ENCODE measurements at places on chromosomes 4 and X.

- DNase-seq, result no peak
Measured at GRCh38 chr4:183300655-183301054, 19.4 kb downstream of the CLDN22 start.

DNA sequence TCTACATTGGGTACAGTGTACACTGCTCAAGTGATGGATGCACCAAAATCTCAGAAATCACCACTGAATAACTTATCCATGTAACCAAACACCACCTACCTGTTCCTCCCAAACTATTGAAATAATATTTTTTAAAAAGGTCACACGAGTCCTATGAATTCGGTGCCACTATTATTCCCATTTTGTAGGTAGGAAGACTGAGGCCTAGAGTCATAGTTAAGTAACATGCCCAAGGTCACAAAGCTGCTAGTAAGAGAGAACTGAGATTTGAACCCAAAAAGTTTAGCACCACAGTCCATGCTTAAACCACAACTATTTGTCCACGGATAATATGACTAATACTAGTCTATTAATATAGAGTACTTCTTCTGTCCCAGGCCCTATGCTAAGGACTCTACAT, 2.7 kb downstream of the ARHGEF6 start:
- DNase-seq, result no peak

GRCh38 chr4:105951198-105951597, 55.9 kb downstream of the NPNT start:
- no peak for DNase-seq

DNA sequence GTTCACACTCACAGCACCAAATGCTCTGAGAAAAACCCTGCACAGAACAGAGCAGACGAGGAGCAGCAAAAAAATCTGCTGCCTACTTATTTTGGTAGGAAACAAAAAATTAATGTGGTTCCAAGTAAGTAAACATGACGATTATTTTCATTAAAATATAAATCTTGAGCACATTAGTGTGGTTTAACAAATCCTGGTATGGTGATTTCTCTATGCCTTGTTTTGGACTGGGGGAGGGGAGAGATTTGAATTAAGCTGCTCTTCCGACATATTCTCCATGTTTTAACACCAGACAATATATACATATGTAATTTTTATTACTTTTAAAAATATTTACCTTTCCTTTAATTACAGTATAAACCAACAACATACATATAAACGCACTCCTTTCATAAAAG, 1.8 kb downstream of the CAMK2D start:
- DNase-seq, result no peak

DNA sequence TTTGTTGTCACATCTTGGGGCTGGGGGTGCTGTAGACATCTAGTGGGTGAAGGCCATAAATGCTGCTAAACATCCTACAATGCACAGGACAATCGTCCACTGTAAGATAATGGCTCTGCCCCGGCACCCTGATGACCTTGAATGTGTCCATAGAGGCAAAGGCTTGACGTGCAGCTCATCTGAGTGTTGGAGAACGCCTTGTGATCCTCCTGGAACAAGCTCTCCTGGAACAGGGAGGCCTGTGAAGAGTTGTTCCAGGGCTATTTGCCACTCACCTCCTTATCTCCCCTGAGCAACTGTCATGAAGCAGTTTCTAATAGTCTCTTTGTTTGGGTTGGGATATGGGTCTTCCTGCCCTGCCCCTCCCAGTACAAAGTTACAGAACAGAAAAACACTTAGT, 15.2 kb upstream of the PCYT1B start:
- DNase-seq, result no peak

DNA sequence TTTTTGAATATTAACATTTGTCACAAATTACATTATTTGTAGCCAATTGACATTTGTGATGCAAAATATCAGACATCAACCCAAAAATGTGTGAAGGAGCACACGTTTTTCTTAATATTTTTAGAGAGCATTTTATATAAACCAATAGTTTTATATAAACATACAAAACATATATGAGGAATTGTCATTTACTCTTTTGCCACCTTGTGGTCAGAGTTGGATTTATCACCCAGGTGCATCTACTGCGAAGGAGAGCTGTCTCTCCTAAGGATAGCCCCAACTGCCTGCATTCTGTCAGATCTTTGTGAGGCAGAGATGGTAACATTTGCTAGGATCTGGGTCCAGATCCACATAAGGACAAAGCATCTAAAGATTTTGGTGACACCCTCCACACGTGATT, 2.5 kb upstream of the USP27X start:
- DNase-seq, result no peak

- DNase-seq, result no peak
Measured at GRCh38 chr4:57065730-57066482, 44.3 kb downstream of the IGFBP7 start.

DNA sequence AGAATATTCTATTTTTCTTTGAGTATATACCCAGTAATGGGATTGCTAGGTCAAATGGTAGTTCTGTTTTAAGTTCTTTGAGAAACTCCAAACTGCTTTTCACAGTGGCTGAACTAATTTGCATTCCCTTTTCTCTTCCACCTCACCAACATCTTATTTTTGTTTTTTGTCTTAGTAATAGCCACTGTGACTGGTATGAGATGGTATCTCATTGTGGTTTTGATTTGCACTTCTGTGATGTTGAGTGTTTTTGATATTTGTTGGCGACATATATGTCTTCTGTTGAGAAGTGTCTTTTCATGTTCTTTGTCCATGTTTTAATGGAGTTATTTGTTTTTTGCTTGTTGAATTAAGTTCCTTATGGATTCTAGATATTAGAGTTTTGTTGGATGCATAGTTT, 24.4 kb downstream of the AIMP1 start:
- DNase-seq, result no peak

DNA sequence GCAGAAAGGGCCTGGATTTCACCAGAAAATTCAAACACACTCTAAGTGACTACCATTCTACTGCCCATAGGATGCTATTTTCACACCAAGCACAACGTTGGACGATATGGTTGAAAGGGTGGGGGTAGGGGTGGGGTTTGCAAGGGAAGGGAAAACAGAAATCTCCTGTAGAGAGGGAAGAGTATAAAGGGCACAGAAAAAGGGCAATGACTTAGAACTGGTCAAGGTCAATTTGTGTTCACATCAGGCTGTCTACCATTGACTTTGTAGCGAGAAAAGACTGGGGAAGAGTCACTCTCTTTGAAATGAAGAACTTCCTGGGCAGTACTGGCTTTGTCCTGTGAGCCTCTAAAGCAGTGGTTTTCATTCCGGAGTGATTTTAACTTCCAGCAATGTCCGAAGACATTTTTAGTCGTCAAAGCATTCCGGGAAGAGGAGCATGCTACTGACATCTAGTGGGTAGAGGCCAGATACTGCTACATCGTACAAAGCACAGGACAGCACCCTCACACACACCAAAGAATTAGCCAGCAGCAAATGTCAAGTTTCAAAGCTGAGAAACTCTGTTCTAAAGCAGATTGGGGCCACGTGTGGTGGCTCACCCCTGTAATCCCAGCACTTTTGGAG, 48.4 kb upstream of the SLC7A3 start:
- DNase-seq, result no peak

- DNase-seq, result no peak
Measured at GRCh38 chrX:75074475-75074874, 81.6 kb downstream of the ABCB7 start.

- no peak for DNase-seq
Measured at GRCh38 chrX:115642895-115643530, 82.0 kb downstream of the PLS3 start.

DNA sequence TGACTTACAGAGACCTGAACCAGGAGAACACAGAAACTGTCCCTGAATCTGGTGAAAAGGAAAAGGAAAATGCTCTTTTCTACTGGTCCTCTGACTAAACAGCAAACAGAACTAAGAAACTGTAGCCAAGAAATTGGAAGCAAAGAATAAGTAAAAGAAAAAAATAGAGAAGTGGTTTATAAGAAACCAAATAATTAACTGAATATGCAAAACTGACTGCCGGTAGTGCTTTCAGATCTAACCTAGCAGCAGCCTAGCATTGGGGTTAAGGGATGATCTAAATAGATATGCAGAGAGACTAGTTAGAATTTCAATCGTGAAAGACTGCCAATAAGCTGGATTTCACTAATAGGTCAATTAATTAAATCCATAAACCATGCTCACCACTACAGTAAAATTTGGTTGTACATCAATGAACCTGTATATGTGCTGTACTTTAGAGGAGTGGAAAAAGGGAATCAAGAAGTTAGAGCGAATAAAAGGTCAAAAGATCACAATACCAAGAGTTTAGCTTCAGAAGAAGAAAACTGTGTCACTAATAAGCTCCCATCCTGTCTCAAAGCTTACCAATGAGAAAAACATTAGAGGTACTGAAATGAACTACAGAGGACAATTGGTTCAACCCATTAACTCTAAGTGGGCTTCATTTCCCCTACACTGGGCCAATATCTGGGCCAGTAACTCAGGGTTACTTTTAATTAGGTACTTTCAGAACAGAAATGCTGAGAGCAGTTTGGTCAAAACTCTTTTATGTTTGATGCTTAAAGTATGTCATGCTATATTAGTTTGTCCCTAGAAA, 53.6 kb downstream of the KLHL13 start:
- no peak for DNase-seq

GRCh38 chr4:14559646-14560045, 442.6 kb upstream of the CPEB2 start:
- no peak for DNase-seq

GRCh38 chr4:17276776-17277175, 235.1 kb downstream of the QDPR start:
- no peak for DNase-seq

GRCh38 chr4:112110059-112110425, 35.2 kb upstream of the FAM241A start:
- no peak for DNase-seq

GRCh38 chrX:8377041-8377440, 87.6 kb upstream of the VCX3B start:
- no peak for DNase-seq

DNA sequence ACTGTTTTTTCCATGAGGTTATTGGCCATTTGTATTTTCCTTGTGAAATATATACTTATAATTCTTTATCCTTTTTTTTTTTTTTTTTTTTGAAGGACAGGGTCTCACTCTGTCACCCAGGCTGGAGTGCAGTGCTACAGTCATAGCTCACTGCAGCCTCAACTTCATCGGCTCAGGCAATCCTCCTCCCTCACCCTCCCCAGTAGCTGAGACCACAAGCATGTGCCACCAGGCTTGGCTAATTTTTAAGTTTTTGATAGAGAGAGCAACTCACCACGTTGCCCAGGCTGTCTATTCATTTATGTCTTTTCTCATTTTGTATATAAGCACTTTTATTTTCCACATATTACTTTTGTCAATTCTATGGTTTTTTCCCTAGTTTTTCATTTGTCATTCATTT, 16.8 kb downstream of the RBPJ start:
- DNase-seq, result no peak

DNA sequence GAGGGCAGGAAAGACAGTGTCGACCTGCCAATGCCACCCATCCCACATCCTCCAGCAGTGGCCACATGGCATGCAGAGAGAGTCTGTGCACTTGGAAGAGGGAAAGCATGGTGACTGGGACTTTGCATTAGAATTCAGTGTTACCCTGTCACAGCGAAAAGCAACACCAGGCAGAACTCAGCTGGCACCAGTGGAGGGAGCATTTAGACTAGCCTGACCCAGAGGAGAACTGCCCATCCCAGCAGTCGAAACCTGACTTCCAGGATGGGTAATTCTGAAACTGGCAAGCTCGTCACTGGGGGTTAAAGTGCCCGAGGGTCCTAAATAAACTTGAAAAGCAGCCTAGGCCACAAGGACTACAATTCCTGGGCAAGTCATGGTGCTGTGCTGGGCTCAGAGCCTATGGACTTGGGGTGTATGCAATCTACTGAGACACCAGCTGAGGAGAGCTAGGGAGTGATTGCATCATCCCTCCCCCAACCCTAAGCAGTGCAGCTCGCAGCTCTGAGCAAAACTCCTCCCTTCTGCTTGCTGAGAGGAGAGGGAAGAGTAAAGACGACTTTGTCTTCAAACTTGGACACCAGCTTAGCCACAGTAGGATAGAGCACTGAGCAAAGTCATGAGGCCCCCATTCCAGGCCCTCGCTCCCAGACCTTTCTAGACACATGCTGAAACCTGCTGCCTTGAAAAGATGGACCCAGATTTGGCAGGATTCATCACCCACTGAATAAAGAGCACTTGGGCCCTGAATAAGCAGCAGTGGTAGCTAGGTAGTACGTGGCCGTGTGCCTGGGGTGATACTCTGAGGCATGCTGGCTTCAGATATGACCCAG, 68.8 kb downstream of the DDX60L start:
- no peak for DNase-seq

DNA sequence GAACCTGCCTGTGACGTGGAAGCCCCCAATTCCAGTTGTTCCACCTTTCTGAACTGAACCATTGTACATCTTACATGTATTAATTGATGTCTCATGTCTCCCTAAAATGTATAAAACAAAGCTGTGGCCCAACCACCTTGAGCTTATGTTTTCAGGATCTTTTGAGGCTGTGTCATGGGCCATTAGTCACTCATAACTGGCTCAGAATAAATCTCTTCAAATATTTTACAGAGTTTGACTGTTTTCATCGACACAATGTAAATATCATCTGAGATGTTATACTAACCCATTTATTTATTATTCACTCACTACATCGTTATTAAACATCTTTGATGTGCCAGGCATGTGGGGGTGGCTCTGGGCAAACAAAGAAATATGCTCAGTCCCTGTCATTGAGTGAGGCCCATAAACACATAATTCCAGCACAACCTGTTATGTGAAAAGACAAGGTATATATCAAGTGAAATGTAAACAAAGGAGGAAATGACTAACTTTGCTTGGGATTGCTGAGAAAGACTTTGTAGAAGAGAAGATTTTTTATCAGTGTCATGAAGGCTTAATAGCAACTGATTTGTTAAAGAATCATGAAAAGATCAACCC, 34.5 kb upstream of the PPM1K start:
- no peak for DNase-seq

GRCh38 chrX:42021058-42021457, 97.7 kb upstream of the CASK start:
- no peak for DNase-seq

- DNase-seq, result no peak
Measured at GRCh38 chr4:181194096-181194495, 1049.1 kb upstream of the TENM3 start.

DNA sequence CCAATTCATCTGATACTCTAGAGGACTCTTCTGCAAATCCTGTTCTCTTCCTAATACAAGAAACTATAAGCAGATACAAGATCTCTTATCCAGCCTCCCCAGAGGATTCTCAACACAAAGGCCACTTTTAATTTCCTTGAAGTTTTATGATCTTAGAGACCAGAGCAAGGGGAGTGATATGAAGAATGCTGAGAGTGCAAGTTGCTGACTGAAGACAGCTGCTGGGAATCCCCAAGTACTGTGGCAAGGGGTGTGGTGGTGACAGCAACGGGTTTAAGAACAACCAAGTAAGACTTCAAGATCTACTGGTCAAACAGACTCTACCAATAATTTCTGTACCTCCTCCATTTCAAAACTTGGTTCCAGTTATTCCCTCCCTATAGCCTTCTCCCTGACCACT, 7.0 kb downstream of the AMMECR1 start:
- DNase-seq, result no peak

Measured in stimulated activated CD8-positive, alpha-beta memory T cell treated with anti-CD3 and anti-CD28 coated beads, Interleukin-7, amount 100 ng/mL, for 1 hour (primary cell).